ENCODE measurements at places on chromosomes 16 and 17.
A peak's percentile ranks its signal among the peaks of the same experiment; 100 is the strongest.

GRCh38 chr17:39110435-39111136 is 40.9 kb downstream of the PLXDC1 start:
- peaks cover 12% of the 10 kb centered on the region for H3K27me3 ChIP-seq
- H3K4me1 ChIP-seq, result no peaks in the 10 kb centered on the region
- peak; percentile 70 for DNase-seq
- H3K4me3 ChIP-seq, result no peak overlapping the region
- H3K36me3 ChIP-seq, result no peaks in the 10 kb centered on the region

GRCh38 chr17:28188841-28189263 is 130.1 kb upstream of the TMEM97 start:
- no peak overlapping the region for H3K27ac ChIP-seq
- H3K4me3 ChIP-seq, result no peak overlapping the region
- H3K27me3 ChIP-seq, result no peaks in the 10 kb centered on the region
- DNase-seq, result peak; percentile 50

GRCh38 chr16:53135329-53135728 is 80.5 kb downstream of the CHD9 start:
- no peak for DNase-seq
- H3K4me3 ChIP-seq, result no peak overlapping the region
- peaks cover 4% of the 10 kb centered on the region for H3K36me3 ChIP-seq
- H3K4me1 ChIP-seq, result peaks cover 4% of the 10 kb centered on the region

DNA sequence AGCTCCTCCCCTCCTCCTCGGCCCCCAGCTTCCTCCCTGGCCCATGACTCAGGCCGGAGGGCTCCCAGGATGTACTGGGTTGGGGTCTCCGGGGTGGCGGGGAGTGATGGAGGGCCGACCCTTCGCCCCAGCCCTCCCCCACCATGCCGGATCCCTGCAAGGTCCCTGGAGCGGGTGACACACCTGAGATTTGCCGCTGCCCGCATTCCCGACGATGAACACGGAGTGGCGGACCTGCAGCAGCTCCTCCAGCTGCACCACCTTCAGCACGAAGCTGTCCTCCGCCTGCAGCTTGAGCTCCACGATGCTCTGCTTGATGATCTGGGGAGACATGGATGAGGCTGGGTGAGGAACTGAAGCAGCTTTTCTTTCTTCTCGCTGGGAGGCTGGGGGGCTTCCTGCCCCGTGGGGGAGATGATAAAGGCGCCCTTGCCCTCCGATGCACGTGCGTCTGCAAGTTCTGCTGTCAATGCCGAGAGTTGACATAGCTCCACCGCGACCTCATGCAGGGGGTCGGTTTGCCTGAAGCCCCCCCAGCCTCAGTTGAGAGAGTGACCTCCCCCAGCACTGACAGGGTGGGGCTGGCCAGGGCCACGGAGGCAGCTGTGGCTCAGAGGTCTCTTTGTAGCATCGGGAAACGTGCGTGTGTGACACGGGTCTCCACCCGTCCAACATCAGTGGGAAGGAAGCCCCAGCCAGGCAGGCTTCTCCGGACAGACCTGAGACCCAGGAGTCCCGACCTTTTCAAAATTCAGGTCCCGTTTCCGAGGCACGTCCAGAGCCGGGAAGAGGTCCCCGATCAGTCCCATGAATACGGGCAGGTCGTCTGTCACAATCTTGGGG is 83.1 kb downstream of the DNAH17 start:
- H3K4me1 ChIP-seq, result peaks cover 16% of the 10 kb centered on the region
- H3K4me3 ChIP-seq, result no peak overlapping the region
- no peaks in the 10 kb centered on the region for H3K27me3 ChIP-seq
- no peak overlapping the region for H3K27ac ChIP-seq

DNA sequence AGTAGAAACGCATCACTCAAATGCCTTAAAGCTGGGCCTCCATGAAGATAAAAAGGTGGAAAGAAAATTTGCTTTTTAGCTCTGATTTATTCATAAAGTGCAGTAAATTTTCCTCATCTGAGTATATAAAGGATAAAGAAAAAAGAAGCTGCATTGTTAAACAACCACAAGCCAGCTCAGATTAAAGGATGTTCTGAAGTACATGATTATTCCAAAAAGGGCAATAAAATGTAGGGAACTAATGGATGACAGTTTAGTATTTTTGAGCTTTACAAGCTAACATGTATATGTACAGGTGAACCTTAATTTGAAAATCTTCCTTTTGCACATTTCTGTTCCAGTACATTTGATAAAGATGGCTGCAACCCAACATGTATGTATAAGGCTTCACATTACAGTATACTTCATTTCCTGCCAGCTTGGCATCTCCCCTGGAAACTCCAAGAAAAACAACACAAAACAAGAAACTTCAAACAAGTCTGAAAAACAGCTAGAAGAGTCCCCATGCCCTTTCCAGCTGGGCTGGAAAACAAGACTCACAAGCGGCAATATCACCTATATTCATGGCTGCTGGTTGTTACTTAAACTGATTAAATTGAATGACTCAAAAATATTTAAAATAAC is 225.7 kb downstream of the CEP112 start:
- no peaks in the 10 kb centered on the region for H3K27me3 ChIP-seq
- H3K27ac ChIP-seq, result no peak overlapping the region
- no peaks in the 10 kb centered on the region for H3K4me1 ChIP-seq
- no peak for DNase-seq

DNA sequence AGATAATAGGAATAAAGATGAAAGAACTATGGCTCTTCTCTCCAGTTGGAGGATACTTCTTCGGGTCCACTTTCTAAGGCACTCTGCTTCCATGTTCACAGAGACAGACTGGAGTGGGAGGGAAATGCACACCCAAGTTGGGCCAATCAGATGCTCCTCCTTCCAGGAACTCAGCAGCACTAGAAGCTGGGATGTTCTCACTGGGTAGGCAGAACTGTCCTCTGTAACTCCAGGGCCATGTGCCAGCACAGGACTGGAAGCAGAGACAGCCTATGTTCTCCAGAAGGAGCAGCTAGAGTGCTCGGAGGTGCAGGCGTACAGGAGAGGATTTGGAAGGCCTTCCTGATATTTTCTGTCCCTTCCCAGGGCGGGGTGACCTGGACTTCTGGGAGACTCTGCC is 49.9 kb upstream of the SREBF1 start:
- DNase-seq, result no peak
- no peaks in the 10 kb centered on the region for H3K27me3 ChIP-seq
- H3K36me3 ChIP-seq, result peaks cover 58% of the 10 kb centered on the region
- no peak overlapping the region for H3K4me3 ChIP-seq

DNA sequence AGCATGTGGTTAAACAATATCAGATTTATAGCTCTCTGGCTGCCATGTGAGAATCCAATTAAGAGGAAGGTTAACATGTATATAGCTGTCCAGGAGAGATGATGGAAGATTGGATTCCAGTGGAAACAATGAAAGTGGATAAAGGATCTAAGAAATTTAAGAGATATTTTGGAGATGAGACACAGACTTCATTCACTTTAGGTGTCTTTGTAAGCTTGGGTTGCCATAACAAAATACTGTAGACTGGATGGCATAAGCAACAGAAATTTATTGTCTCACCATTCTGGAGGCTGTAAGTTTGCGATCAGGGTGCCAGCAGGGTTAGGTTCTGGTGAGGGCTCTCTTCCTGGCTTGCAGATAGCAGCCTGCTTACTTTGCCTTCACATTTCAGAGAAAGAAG is 155.9 kb upstream of the MYOCD start:
- no peaks in the 10 kb centered on the region for H3K36me3 ChIP-seq
- no peaks in the 10 kb centered on the region for H3K4me1 ChIP-seq
- no peak overlapping the region for H3K27ac ChIP-seq
- no peaks in the 10 kb centered on the region for H3K27me3 ChIP-seq
- DNase-seq, result no peak

- no peak for DNase-seq
- no peaks in the 10 kb centered on the region for H3K27me3 ChIP-seq
- peaks cover 36% of the 10 kb centered on the region for H3K4me1 ChIP-seq
- H3K4me3 ChIP-seq, result no peak overlapping the region
- no peak overlapping the region for H3K27ac ChIP-seq
Observed at GRCh38 chr16:88504489-88505404, 51.7 kb downstream of the ZFPM1 start.

DNA sequence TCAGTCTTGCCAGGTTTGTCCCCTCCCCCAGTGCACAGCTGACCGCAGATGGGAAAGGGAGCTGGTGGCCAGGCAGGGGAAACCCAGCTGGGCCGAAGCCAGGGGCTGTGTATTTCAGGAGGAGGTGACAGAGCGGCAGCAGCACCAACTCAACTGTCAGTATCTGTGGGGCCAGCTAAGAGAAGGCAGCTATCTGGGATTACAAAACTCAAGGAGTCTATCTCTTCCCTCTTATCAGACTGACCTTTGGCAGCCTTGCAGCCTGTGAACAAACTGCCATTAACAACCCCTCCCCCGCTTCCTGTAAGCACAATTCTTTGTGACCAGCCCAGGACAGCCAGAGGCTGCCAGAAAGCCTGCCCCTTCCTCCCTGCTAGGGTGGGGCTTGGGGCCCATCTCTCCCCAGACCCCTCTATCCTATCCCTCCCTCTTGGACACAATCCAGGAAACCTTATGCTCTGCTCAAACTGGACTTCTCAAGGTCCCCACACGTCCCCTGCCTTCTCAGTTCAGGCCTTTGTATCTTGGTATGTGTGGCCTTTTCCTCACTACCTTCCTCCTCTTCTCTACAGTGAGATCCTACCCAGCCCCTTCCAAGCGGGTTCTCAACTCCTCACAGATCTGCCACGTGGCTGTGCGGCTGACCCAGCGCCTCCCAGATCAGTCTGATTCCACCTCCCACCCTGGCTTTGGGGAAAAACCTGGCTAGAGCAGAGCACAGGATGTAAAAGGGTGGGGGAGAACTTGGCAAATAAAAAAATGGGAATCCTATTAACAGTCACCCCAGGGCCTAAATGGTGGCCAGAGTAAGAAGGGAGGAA is 10.5 kb downstream of the ST3GAL2 start:
- peak overlapping the region; percentile 94 for H3K27ac ChIP-seq
- peak overlapping the region; percentile 46 for H3K4me3 ChIP-seq
- DNase-seq, result peak; percentile 85
- no peaks in the 10 kb centered on the region for H3K27me3 ChIP-seq
- peaks cover 59% of the 10 kb centered on the region for H3K4me1 ChIP-seq

GRCh38 chr17:43463241-43463640 is 20.5 kb upstream of the DHX8 start:
- H3K4me1 ChIP-seq, result peaks cover 4% of the 10 kb centered on the region
- no peak for DNase-seq
- no peaks in the 10 kb centered on the region for H3K27me3 ChIP-seq

- H3K4me3 ChIP-seq, result no peak overlapping the region
- H3K27ac ChIP-seq, result no peak overlapping the region
- no peaks in the 10 kb centered on the region for H3K27me3 ChIP-seq
Observed at GRCh38 chr17:58317421-58318064, 11.1 kb downstream of the TSPOAP1 start.

DNA sequence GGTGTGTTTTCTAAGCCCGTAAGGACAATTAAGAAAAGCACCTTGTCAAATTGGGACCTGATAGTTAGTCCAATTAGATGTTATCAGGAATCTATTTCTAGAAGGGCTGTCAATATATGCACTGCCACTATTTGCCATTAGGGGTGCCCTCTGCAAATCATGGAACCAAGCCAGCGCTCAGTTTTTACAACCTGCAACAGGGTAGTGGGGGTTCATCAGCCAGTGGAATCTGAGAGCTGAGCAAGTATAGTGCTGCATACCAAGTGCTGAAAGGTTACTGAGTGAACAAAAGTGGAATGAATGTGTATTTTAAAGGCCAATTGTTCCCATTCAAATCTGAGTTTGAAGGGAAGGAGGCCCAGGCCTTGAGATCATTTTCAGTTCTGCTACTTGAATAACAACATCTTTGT is 10.4 kb downstream of the PRR11 start:
- no peaks in the 10 kb centered on the region for H3K36me3 ChIP-seq
- H3K27me3 ChIP-seq, result no peaks in the 10 kb centered on the region
- H3K27ac ChIP-seq, result peak overlapping the region; percentile 14
- peaks cover 10% of the 10 kb centered on the region for H3K4me1 ChIP-seq

- H3K4me1 ChIP-seq, result peaks cover 68% of the 10 kb centered on the region
- DNase-seq, result no peak
- no peaks in the 10 kb centered on the region for H3K36me3 ChIP-seq
- peak overlapping the region; percentile 18 for H3K4me3 ChIP-seq
Observed at GRCh38 chr17:73304971-73305812, 6.6 kb downstream of the CDC42EP4 start.

DNA sequence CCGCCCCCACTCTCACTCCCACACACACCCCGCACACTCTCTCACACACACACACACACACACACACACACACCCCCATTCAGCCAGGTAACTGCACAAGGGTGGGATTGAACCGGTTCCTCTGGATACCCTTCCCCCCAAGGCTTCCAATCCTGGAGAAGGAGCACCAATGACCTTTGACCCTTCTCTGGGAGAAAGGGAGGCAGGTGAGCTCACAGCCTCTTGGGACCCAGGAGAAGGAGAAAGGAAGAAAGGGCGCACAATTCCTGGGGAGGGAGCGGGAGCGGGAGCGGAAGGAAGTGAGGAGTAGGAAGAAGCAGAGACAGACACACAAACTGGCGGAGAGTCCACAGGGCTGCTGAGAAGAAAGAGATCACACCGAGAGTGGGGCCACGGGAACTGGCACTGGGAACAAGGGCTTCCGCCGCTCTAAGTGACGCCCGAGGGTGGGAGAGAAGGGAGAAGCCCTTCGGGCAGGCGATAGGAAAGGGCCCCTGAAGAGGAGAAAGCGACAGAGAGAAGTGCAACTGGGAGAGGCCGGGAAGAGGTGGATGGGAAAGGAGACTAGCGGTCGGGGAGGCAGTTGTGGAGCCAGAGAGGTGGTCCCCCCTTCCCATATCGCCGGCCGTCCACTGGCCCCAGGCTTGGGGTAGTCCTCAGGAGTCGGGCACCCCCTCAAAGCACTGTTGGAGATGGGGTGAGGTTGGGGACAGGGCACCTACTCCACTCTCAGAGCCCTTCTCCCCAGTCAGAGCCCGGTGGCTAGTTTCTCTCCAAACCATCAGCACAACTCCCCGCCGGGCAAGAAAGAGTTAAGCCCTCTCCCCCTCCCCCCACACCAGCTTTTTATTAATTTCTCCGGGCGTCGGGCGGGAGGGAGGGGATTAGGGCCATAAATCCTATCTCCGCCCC is 1.3 kb downstream of the SAMD14 start:
- H3K36me3 ChIP-seq, result no peaks in the 10 kb centered on the region
- peaks cover 11% of the 10 kb centered on the region for H3K4me1 ChIP-seq
- no peaks in the 10 kb centered on the region for H3K27me3 ChIP-seq
- H3K27ac ChIP-seq, result no peak overlapping the region
- no peak for DNase-seq
- peak overlapping the region; percentile 70 for H3K4me3 ChIP-seq

DNA sequence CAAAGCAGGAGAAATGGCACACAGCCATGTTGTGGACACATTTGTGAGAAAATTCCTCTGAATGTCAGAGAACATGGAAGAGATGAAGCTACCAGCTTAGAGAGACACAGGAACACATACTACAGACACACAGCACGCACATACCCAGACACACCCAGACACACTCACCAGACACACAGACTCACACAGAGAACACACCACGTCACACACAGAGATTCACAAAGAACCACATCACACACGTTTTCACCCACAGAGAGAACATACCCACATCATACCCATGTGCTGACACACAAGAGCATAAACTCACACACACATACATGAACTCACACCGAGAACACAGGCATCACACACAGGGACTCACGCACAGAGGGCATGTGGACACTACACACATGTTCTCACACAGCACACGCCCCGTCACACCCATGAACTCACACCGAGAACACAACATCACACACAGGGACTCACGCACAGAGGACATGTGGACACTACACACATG is 124.9 kb downstream of the METRNL start:
- peaks cover 15% of the 10 kb centered on the region for H3K4me1 ChIP-seq
- H3K4me3 ChIP-seq, result no peak overlapping the region

Data from SK-N-SH (cell line).